ENCODE measurements at places on chromosomes 4 and X.
A peak's percentile ranks its signal among the peaks of the same experiment; 100 is the strongest.

DNA sequence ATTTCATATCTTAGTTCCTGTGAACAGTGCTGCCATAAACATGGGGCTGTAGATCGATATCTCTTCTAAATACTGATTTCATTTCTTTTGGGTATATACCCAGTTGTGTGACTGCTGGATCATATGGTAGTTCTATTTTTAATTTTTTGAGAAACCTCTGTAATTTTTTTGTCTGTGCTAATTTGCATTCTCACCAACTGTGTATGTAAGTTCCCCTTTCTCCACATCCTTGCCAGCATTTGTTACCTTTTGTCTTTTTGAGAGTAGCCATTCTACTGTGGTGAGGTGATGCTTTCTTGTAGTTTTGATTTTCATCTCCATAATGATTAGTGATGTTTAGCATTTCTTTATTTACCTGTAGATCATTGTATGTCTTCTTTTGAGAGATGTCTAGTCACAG lies 2086.5 kb upstream of the TENM3 start:
- no peak for DNase-seq

- no peak for DNase-seq
Observed at GRCh38 chr4:101981756-101982155, 191.2 kb downstream of the BANK1 start.

- no peak for DNase-seq
Observed at GRCh38 chr4:38105475-38106220, 145.4 kb downstream of the PTTG2 start.

GRCh38 chrX:54484666-54485065 lies 11.4 kb downstream of the FGD1 start:
- DNase-seq = no peak

DNA sequence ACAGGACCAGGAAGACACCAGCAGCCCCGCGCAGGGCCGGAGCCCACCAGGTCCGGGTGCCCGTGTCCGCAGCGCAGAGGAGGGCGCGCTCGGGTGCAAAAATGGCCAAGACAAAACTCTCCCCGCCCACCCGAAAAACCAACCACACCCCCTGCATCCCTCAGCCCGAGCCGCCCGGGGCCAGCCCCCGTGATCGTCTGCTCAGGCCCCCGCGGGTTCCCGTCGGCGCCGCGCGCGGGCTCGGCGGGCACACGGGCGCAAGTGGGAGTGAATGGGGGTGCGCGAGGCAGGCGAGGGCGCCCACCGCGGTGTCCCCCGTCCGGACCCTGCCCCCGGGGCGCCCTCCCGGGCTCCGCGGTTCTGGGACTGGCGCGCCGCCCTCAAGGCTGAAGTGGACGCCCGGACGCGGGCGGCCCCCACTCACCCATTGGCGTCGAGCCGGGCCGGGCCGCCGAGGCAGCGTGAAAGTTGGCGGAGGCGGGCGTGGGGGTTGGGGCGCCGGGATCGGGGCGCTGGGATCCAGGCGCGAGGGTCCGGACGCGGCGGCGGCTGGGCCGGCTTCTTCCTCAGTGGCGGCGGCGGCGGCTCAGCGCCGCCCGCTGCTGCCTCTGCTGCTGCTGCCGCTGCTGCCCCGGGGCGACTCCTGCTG lies 393 bp downstream of the SH3KBP1 start:
- DNase-seq = peak; percentile 12

- no peak for DNase-seq
Observed at GRCh38 chrX:123088331-123088730, 95.7 kb upstream of the GRIA3 start.

- DNase-seq = no peak
Observed at GRCh38 chrX:16028576-16028975, 94.8 kb upstream of the GRPR start.

- DNase-seq = no peak
Observed at GRCh38 chr4:181569553-181569952, 673.6 kb upstream of the TENM3 start.

DNA sequence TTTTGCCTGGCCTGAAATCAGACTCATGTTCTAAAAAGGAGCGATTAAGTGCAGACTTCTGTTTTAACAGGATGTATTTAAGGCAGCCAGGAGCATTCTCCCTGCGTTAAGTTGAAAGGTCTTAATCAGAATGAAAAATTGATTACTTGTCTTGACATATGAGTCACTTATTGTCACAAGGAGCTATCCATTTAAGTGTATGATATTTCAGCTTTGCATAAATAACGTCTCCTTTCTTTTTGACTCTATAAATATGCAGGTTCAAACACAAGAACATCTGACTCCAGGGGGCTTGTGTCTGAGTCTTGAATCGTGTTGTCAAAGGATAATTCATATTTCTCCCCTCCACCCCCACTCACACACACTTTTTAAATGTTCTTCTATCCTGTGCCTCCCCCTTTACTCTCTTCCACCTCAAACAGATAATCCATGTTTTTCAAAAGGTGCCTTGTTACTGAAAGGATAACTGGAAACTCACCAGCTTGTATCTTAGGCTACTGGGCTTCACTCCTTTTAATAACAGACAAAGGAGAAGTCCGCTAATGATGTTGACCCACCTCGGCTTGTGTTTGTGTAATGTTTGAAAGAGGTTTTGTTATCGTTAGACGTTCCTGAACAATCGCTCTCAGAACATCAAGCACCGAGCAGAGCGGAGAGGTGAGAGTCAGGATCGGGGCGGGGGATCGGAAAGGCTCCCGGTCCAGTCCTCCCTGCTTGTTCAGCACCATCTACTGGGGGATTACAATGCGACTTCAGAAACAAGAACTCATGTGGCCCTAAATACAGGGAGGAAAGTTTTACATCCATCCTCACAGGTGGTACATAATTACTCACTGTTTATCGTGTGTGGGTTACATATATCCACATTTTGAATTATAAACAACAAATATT lies 107.5 kb upstream of the RPL34 start:
- peak; percentile 64 for DNase-seq
